ENCODE measurements at places on chromosomes 4 and X.

GRCh38 chrX:40700640-40701342 is 34.6 kb downstream of the MED14 start:
- DNase-seq = no peak

- no peak for DNase-seq
These were observed 27.9 kb downstream of the ARHGEF6 start for GRCh38 chrX:136752796-136753195.

DNA sequence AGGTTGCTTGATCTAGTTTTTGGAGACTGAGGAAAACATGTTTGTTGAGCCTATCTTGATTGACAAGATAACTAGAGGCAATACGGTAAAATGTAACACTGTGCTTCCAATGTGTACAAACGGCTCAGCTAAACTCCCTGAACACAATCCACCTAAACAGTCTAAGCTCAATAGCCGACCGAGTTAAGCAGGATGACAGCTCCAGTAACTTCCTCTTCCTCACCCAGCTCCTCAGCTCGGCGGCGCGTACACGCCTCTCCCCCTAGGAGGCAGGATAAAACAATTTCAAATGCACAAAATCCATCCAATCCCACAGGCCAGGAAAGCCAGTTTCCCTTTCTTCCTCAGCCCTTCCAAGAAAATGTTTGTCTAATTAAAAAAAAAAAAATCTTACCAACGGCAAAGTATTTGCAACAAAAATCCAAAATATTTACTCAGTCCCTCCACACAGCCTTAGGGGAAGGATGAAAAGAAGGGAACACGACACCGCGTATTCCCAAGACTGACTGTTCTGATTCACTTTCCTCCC is 1.0 kb downstream of the CNOT6L start:
- DNase-seq = peak; percentile 18

GRCh38 chr4:158649111-158649680 is 22.5 kb downstream of the C4orf46 start:
- DNase-seq = no peak

- DNase-seq = no peak
These were observed 103.6 kb downstream of the UCHL1 start for GRCh38 chr4:41360214-41360920.

GRCh38 chr4:162461952-162462351 is 298.2 kb upstream of the FSTL5 start:
- DNase-seq = no peak

DNA sequence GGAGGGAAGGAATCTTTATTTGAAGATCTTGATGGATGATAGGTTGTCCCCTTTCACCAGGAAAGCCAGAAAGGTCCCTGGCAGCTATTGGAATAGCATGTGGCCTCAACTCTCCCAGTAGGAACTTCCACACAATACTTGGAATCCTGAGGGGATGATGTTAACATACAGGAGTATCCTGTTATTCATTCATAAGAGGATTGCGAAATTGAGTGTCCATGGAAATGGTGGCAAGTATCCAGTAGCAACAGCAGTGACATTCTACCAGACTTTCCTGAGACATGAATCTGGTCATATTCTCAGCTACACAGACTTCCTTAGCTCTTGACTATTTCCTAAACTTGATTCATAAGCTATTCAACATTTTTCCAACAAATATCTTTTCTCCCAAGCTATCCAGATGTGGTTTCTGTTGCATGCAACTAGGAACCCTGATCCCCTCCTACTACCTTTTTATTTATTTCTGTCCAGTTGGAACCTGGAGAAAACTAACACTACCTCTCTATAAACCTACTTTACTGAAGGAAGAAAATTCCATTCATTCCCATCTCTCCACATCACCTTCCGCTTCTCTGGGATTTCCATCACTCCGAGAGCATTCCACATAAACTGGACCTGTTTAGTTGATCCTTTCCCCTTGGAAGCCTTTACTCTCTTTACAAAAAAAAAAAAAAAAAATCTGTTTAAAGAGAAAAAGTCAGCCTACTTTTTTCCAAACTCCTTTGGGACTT is 101.8 kb downstream of the ANXA5 start:
- DNase-seq = no peak

DNA sequence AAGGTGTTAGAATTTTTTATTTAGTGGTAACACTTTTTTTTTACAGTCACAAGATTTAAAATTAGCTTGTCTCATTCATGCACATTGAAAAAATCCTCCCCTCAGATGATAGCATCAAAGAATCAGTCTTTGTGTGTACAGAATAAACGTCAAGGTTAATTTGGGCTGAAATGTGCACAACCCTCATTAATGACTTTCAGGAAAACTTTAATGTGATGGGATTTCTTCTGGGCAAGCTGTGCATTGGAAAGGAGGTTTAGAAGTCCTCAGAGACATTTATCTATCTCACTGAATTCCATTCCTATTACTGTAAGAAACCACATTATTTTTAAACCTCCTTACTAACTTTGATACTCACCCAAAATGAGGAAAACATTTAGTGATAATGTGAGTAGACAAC is 88.2 kb upstream of the TECRL start:
- no peak for DNase-seq

GRCh38 chrX:31819455-31819854 is 747.6 kb upstream of the FTHL17 start:
- DNase-seq = no peak

GRCh38 chr4:153114771-153115321 is 89.4 kb upstream of the TRIM2 start:
- DNase-seq = peak; percentile 57

DNA sequence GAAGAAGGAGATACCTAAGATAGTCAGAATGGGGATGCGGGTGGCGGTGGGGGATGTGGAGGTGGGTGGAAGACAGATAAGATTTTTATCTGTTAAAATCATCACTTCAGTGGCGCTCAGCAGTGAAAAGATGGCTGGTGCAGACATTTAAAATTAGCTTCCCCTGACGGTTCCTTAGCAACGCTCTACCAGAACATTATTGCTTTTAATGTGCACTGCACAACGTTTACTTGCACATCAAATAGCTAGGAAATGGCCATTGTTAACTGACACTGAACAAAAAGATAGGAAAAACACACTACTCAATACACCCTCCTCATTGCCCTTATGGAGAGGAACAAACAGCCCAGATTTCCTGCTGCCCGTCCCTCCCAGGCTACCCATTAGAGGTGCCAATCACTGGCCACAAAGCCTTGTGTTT is 61.0 kb upstream of the FTHL17 start:
- DNase-seq = no peak
